ENCODE measurements at places on chromosomes 6 and 20.

GRCh38 chr20:11936157-11936556 is 18.5 kb downstream of the BTBD3 start:
- DNase-seq, result no peak

DNA sequence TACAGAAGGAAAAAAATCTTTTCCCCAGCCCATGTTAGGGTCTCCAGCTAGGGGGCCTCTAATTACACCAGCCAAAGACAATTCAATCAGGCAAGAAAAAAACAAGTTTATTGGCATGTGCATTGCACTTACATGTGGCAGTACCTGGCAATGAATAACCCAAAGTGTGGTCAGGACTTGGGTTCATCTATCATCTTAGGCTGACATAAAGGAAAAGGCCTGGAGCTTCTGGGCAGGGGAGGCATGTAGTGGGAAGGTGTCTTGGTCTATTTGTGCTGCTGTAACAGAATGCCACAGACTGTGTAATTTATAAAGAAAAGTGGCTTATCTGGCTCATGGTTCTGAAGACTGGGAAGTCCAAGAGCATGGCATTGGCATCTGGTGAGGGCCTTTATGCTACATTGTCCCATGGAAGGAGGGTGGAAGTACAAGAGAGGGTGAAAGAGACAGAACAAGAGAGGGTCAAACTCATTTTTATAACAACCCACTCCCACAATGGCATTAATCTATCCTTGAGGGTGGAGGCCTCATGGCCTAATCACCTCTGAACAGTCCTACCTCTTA is 4.4 kb upstream of the PYGB start:
- no peak for DNase-seq

- no peak for DNase-seq
These were observed 253.4 kb downstream of the HACE1 start for GRCh38 chr6:104606361-104606760.

GRCh38 chr20:40584130-40584809 is 104.8 kb downstream of the MAFB start:
- DNase-seq, result no peak

DNA sequence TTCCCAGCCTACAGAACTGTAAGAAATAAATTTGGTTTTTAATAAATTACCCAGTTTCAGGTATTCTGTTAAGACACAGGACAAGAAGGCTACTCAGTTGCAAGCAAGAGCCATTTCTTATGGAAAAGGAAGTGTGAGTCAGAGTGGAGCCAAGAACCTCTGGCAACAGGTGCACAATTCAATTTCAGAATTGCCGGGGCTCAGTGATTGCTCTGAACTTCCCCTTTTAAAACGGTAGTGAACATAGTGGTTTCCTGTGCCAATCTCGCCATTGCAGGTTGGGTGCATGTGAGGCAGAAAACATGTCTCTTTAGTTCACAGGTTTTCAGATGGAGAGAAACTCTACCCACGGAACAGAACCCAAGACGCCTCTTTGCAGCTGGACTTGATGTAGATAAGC is 16.4 kb downstream of the PIGT start:
- no peak for DNase-seq

All from CD4-positive, alpha-beta T cell treated with Interleukin-2 at 100 ng/mL for 4 hours (primary cell).